ENCODE measurements at places on chromosomes 2 and 18. TPM values are rescaled to one million over a fixed set of nuclear protein-coding genes. Genes with fewer than 3 reads are reported as not detected.

The LOXHD1 gene
- not detected for total RNA-seq

- no peak for DNase-seq
These were observed 11.6 kb upstream of the FAHD2A start for GRCh38 chr2:95390881-95391321.

GRCh38 chr2:211033765-211034164 is 477.4 kb downstream of the CPS1 start:
- no peak for DNase-seq

DNA sequence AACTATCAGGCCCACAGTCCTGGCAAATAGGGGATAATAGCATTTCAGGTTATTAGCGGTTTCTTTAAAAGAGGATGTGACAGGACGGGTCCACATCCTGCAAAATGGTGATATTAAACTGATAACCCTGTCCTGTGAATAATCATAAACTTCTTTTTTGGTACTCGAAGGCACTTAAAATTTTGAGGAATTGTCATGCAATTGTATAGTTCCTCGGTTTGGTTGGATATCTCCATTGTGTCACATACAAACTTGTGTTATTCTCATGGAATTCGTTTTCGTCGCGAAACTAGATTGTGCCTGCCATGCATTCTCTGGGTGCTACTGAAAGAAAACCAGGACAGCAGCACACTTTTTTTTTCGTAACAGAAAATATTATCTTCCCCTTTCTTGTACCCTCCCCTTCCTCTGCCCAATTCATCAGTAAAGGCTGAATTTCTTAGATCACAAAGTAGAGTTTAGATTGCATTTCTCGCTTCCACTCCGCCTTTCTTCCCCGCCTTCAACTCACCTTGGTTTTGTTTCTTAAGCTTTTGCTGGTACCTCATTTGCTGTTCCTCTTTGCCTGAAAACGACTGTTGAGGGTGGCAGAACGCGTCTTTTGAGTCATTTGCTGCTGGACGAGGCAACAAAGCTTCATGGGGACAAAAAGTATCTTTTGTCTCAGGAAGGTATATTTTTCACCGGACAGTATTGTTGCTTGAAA is 1.3 kb downstream of the CERS6 start:
- DNase-seq = no peak

DNA sequence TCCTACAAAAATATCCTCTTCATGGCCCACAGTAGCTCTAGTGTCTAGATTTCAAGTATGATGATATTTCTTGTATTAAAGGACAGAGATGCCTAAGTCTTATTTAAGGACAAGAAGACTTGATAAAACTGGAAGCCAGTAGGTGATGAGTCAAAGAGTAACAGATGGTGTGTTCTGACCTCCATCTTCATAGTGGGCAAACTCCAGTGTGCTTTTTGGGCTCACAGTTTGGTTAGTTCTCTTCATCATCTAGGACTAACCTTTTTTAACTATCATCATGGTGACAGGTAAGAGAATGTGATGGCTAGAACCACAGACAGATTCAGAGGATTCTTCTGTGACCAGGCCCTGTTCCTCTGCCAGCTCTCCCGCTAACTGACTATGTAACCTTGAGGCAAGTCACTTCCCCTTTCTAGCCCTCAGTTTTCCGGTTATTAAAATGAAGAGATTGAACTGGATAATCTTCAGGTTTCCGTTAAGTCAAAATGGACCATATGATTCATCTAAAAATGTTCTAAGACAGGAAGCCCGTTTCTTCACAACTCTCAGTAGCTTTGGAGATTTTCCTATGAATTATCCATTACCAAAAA is 140.3 kb upstream of the RASGRP3 start:
- DNase-seq = no peak

DNA sequence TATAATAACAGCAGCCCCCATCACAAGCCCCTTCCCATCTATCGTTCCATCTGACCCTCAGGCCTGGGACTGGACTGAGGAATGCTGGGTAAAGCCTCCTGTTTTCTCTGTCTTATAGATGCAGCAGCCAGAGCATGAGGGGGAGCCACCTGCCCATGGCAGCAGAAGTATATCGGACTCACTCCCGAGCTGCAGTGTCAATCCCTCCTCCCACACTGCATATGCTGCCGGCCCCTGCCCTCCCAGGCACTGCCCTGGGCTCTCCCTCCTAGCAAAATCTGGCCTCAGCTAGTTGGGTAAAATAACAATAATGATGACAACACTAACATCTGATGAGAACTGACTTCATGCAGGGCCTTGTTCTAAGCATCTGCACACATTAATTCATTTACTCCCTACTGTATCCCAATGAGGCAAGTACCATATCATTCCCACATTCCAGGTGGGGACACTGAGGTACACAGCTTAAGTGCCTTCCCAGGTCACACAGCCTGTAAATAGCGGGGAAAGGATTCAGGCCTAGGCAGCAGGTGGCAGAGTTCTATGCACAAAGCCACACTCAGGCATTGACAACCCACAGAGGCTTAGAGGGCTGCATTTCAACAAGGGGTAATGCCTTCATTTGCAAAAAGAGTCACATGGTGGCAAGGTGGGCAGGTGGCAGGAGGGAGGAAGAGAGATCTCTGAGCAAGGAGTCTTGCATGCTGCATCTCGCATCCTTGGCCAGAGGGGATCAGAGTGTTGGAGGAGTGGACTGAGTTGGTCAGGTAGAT is 190.0 kb downstream of the ZBTB7C start:
- DNase-seq = no peak

DNA sequence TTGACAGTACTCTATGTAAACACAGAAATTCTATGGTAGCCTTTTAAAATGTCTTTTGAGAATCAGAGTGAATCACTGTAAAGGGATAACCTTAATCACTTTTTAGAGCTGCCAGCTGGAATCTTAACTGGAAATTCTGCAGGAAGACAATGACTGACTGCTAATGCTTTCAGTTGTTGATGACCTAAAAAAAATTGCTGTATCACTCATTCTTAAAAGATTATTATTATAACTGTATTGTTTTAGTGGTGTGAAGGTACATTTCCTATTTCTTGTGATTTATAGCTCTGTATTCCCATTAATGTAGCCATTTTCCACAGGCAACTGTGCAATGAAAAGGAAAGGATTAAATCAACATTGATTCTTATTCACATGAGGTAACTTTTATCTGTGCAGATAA is 260.5 kb downstream of the CALCRL start:
- DNase-seq = no peak

GRCh38 chr2:189222468-189223105 is 43.0 kb upstream of the COL5A2 start:
- no peak for DNase-seq
